Stimulated activated CD4-positive, alpha-beta T cell treated with anti-CD3 and anti-CD28 coated beads, Interleukin-2, amount 100 ng/mL, for 48 hours (primary cell): ENCODE measurements at places on chromosomes 3 and 15.

GRCh38 chr3:18649666-18650363, 224.7 kb upstream of the SATB1 start:
- peak; percentile 56 for DNase-seq

DNA sequence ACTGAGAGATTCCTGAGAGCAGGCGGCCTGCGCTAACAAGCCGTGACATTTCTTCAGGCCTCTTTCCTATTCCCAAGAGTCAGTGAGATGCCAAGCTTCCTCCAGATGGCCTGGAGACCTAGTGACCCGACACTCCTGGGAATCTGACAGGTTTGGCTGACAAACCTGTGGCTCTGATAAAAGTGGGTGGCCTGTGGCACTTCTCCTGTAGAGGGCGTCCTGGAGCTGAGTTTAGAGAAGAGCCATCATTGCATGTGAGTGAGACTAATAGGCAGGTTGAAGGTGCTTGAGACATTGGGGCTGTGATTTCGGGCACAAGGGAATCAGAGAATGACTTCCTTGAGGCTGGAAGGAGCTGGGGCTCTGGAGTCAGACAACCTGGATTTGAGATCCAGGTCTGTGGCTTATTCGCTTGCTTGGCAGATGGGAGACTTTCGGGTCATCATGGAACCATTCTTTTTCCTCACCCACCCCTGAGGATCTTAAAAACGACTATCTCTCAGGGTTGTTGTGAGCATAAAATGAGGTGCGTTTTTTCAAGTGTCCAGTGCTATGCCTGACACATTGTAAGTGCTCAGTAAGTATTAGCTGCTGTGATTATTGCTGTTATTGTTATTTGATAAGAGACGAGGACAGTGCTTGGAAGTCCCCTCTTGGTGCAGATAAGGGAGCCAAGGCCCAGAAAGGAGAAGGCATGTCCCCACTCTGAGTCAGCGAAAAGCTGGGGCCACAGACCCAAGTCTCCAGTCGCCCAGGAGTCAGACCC, 77.2 kb downstream of the SCN10A start:
- peak; percentile 33 for DNase-seq

DNA sequence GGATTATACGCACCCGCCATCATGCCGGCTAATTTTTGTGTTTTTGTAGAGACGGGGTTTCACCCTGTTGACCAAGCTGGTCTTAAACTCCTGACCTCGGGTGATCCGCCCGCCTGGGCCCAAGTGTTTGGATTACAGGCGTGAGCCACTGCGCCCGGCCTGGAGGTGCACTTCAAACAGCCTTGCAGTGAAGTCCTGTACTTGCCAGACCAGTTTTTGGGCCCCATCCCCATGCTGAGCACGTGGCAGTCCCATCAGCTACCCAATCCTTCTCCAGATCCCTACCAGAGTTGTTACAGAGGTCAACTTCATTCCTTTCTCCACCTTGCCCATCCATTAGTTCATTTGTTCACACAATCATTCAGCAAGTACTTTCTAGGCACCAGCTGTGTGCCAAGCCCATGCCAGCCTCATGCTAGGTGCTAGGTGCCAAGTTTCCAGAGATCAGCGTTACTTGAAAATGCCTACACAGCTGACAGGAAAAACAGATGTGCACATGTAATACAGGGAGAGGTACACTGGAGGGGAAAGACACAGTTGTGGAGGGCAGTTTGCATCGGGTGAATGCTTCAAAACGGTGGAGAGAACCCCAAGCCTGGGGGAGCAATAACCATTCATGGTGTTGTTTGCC, 2.2 kb downstream of the DNAH1 start:
- no peak for DNase-seq

GRCh38 chr3:158702815-158703481, 29.3 kb downstream of the RARRES1 start:
- no peak for DNase-seq
